T-helper 2 cell treated with Interferon-gamma antibody and Interleukin-4, amounts not matched to agents 5 μg/mL and 100 μg/mL, for 36 hours (primary cell): ENCODE measurements at places on chromosomes 4 and X.
A peak's percentile ranks its signal among the peaks of the same experiment; 100 is the strongest.

GRCh38 chr4:48462363-48462762 is 20.8 kb upstream of the SLC10A4 start:
- no peak for DNase-seq

GRCh38 chr4:40837094-40837870 is 87.5 kb downstream of the NSUN7 start:
- no peak for DNase-seq

DNA sequence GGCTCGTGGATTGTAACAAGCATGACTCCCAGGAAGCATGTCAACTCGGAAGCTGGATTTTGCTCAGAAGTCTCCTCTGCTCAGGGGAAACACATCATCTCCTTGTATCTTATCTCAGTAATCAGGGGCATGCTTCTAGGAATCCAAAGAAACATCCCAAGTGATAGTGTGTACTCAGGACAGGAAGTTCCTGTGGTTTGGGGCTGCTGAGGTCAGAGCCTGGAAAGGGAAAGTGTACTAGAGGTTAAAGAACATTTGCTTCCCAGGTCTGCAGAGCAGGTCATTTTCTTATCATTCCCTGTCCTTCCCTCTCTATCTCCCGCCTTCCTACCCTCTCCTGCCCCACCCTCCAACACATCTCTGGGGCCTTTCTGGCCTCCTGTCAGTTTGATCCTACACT is 38.8 kb downstream of the SLC34A2 start:
- no peak for DNase-seq

DNA sequence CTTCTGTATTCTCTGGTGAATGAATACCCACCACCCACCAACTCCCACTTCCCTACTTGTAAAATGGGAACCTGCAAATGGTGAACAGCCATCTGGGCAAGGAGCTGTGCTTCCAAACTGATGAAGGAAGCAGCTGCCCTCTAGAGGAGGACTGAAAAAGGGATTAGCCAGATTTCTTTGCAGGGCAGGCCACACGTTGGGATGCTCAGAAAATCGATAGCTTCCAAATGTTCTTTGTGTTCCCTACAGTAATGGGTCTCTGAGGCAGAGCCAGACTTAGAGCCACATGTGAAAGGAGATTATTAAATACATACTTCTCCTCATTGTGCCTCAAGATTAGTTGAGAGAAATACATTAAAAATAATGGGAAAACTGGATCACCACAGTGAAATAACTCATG is 39.3 kb upstream of the LPAR4 start:
- DNase-seq = no peak

DNA sequence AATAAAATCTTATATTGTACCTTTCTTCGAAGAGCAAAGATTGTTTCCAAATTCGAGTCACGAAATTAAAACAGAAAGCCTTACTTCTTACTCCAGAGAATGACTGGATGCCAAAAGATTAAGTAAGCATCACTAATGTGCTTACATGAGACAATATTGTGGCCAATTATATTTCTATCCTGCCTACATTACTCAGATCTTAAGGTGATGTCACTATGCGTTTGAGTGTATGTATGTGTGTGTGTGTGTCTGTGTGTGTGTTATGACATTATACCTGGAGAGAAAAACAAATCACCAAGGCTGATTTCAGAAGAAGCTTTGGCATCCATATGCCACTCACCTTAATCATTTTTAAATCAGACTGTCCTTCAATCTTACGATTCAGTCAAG is 556.3 kb downstream of the PPARGC1A start:
- peak; percentile 50 for DNase-seq

DNA sequence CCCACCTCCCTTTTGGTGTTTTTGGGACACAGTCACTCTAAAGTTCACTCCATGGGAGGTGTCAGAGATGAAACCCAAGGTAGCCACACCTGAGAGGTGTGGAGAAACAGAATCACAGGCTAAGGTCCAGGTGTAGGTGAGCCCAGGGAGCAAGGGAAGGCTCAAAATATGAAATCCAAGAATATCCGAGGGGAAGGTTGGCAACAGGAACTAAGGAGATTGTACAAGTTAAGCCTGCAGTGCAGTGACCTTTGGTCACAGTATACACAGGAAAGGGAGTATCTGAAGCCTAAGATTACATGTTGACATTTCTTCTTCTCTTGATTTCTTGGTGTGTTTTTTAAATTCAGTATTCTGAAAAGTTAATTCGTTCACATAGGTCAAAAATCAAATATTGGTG is 46.5 kb downstream of the PHF8 start:
- DNase-seq = no peak

DNA sequence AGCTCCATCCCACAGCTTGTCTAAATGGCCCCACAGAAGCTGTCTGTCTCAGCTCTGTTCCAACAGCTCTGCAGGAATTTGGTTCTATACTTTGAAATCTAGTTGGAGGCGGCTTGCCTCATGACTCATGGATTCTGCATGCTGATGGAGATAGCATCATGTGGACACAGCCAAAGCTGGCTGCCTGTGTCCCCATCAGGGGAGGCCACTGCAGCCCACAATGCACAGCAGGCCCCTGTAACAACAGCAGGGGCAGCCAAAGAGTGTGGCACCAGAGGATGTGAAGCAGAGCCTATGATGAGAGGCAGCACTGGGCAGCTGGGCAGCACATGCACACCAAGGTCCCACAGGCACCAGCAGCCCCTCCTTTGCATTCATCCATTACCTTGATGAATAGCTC is 67.2 kb downstream of the DCAF12L1 start:
- no peak for DNase-seq

DNA sequence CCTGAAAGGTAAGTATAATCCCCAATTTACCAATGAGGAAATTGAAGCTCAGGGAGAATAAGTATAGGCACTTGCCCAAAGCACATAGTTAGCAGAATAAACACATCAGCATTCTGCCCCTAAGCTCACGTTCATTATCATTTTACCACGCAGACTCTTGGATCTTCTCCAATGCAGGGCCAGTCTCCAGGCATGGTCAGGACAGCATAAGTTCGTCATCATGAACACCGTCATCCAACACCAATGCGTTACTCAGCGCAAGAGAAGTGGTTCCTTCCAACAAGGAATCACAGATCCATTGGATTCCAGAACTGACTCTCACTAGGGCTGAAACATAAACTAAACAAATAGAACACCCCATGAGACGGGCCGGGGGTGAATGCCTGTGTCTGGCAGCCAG is 86.5 kb upstream of the GPM6B start:
- DNase-seq = no peak

DNA sequence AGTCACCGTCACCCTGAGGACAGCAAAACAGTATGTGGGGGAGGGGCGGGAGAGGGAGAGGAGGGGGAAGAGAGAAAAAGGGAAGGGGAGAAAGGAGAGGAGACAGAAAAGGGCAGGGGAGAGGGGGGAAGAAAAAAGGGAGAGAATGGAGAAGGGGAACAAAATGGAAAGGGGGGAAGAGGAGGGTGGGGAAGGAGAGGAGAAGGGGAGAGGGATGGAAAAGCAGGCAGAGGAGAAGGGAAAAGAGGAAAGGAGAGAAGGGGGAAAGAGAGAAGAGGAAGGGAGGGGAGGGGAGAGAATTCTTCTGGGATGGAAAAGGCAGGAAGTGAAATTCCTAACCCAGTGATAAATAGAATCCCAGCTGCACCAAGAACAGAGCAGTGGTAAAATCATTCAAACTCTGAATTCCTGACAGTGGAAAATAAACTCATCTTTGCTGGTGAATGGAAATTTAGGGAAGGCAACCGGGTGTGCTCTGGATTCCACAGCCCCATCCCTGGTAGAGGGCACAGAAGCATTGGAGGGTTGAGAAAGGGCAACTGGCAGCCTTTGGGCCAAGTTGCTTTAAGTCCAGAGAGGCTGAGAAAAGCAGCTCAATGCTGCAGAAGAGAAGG is 244.2 kb downstream of the BCOR start:
- DNase-seq = no peak

DNA sequence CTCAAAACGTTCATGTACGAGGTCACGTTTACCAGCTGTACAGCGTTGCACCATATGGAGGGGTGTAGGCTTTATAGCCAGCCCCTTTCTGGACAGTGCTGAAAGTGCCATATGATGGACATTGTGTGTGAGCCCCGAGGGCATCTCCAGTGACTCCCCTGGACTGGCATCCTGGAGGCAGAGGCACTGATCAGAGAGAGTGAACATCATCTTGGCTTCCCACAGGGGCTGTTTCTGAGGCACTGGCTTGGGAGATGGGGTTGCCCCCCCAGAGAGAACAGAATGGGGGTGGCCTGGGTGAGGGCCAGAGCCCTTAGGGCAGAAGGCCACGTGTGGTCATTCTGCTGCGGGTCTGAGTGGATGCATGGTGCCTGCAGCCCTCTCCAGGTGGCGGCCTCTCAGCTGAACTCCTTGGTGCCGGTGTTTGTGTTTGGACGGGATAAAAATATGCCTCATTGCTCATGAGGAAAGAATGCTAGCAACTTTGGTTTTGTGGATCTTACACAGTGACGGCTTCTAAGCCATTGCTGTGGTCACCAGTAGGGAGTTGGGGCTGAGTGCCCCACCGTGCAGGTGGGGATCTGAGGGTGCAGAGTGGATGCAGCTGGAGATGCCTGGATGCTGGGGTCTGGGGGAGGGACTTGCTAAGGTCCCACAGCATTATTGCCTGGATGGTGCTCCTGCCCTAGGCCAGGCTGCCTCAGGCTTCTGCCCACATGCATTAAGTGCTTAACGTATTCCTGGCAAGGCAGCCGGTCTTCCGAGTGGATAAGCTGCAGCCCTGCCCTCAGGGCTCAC is 3.4 kb downstream of the WFS1 start:
- no peak for DNase-seq

- peak; percentile 81 for DNase-seq
Measured at GRCh38 chr4:184825896-184826690, at the start of gene ACSL1. Gene ACSL1, minus strand, starts transcription at chr4:184825968. Its CDS starts 22,454 bp downstream, at chr4:184803514.

- DNase-seq = peak; percentile 49
Measured at GRCh38 chr4:142815834-142816233, 30.3 kb downstream of the INPP4B start.

DNA sequence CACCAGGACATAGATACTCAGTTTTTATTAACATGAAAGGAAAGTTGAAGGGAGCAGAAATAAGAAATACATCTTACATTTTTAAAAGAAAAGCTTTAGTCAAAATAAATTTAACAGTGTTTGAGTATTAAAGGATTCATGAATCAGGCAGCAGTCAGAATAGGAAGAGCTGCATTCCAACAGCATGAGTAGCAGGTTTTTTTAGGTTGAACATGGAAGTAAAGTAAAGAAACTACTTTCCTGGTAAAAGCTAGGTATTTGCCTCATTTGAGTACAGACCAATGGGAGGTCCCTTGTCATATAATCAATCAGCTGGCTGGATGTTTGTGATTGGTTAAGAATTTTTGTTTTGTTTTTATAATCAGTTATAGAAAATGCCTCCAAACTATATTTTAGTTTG is 645.9 kb upstream of the INTU start:
- DNase-seq = no peak
